Amniotic epithelial cell (primary cell): ENCODE measurements at places on chromosomes 2 and 18.
A peak's percentile ranks its signal among the peaks of the same experiment; 100 is the strongest.

DNA sequence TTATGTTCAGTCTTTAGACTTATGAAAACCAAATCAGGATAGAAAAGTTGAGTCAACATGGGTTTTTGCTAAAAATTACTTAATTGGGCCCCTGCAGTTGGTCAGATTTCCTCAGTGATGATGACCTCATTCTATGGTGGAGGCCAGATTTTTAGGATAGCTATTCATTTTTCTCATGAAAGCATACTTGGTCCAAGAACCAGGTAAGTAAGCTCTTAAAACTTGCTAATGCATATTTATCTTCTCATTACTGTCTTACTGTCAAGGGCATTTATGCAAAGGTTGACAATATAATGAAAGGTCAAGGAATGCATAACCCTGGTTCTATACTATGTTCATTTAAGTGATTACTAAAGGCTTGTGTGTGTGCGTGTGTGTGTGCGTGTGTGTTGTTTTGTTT, 650.6 kb downstream of the SATB2 start:
- DNase-seq = no peak

GRCh38 chr2:127086990-127087790, 19.8 kb downstream of the BIN1 start:
- peak; percentile 76 for DNase-seq

DNA sequence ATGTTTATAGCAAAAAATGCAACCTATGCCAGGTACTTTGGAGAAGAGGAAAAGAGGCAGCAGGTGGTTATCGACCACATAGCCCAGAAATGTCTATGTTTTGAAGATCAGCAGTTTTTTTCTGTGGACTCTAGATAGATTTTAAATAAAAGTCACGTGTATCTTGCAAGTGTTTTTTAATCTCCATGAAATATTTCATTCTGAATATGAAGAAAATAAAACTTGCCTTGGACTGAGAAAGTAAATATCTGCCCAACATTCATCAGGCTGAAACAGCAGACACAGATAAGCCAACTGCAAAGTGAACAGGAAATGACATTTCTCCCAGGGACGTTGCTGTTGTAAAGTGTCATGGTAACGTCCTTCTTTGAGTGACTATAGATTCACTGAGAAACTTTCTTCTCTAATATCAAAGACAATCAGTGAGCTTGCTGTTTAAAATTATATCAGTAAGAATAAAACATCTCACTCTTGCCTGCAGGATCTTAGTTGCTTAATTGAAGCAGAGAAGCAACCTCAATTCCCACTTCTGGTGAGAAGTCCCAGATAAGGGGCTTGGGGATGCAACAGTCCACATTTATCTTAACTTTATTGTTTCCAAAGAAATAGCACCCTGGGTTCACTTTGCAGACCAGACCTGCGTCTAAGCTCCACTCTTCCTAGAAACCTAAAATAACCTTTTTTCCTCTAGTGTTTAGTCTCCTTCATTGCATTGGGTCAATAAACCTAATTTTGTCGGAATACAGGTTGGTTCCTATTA, 6.3 kb downstream of the MYOM1 start:
- DNase-seq = peak; percentile 4

DNA sequence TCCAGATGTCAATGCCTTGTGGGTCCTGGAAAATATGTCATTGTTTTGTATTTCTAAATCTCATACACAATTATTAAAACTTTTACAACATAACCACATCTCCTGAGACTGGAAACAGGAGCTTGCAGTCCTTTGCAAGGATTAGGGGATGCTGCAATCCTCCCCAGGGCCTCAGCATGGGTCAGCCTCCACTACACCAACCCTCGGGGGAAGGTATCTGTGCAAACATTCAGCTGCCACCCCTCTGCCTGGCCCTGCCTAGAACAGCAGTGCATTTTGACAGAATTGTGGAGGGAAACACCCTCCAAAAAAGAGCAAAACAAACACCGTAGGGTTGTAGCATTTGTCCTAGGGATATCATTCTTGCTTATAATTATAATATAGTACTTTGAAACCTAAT, 4.2 kb upstream of the UPP2 start:
- DNase-seq = no peak

GRCh38 chr18:22952525-22952924, 19.4 kb downstream of the RBBP8 start:
- DNase-seq = no peak
